ENCODE measurements at places on chromosomes 11 and 22. TPM values are rescaled to one million over a fixed set of nuclear protein-coding genes. Genes with fewer than 3 reads are reported as not detected.

DNA sequence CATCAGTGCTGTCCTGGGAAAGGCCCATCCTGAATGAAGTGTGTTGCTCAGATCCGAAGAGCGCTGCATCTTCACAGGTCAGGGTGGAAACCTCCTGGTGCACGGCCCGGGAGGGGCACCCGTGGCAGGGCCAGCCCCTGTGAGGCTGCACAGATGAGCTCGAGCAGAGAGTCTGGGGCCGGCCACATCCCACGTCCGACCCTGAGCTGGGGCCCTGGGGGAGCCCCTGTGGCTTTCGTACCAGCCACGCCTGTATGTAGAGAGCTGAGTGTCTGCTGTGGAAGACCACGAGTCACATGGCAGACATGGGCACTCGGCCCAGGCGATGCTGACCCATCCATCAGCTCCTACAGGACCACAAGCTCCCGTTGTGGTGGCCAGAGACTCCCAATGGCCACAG, 24.9 kb upstream of the SEPTIN5 start:
- DNase-seq, result no peak

GRAMD1B gene
- total RNA-seq, result 31.8 TPM

CRYAB gene
- total RNA-seq, result 6,704 TPM

DNA sequence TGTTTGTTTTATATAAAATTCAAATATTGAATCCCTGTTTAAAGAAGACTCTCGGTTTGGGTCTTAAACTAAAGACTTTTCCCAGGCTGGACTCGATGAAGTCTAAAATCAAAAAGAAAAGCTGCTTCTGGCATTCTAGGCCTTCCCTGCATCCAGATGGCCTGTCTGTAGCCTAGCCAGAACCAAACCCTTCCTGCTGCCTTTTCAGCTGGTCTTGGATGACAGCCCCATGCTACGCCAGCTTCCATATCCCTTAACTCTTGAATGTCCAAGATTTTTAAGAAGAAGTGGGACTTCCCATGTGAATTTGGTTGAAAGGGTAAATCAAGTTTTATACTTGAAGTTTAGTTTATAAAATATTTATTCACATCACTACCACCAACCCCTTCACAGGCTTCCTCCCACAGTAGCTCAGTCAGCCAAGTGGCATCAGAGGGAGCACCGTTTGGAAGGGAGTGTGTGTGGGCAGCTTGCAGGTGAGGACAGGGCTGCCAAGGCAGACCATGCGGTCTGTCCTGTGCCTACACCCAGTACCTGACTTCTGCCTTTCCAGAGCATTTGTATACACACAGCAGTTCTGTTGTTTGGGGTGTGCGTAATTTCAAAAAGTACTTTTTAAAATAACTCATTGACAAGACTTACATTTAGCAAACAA, 18.2 kb upstream of the PSMA1 start:
- DNase-seq, result peak; percentile 38

GRCh38 chr11:93689240-93689639, 27.8 kb downstream of the CEP295 start:
- no peak for DNase-seq

- no peak for DNase-seq
Observed at GRCh38 chr22:24514241-24515026, 19.3 kb downstream of the UPB1 start.
